ENCODE measurements at places on chromosomes 2 and 18.

- no peak for DNase-seq
Measured at GRCh38 chr2:23669413-23670244, 257.3 kb downstream of the ATAD2B start.

DNA sequence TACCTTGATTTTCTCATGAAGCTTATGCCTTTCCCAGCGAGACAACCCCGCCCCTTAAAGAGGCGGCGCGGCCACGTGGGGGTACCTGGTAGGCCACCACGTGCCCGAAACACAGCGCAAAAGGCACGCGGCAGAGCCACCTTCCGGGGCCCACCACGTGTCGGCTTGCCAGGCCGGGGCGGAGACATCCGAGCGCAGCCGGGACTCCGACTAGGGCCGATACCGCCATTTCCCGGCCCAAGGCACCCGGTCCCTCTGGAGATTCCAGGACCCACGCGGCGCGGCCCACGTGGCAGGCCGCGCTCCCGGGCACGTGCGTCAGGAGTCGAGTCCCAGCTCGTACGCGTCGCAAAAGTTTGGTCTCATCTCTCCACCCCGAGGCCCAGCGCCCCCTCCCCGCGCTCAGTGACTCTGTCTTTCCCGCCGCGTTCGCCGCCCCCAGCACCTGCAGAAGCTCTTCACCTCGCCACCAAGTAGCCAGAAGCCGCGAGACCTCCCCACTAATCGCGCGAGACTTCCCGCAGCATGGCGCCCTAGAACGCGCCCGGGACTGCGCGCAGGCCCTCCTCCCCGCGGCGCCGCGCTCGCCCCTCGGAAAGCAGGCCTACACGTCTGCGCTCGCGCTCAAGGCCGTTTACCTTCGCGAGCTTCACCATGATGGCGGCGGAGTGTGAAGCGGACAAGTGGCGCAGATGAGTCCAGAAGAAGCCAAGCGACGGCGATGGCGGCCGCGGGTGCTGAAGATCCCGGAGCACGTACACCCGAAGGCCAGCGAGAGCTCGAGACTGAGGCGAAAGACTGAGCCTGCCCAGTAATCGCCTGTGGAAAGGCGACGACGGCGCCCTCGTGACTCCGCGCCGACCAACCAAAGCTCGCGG, at the start of gene NCL:
Gene NCL, minus strand, starts transcription at position 787 of the 878 bp plus-strand sequence. Its CDS starts 131 bp downstream, at position 656.
- DNase-seq = peak; percentile 90

DNA sequence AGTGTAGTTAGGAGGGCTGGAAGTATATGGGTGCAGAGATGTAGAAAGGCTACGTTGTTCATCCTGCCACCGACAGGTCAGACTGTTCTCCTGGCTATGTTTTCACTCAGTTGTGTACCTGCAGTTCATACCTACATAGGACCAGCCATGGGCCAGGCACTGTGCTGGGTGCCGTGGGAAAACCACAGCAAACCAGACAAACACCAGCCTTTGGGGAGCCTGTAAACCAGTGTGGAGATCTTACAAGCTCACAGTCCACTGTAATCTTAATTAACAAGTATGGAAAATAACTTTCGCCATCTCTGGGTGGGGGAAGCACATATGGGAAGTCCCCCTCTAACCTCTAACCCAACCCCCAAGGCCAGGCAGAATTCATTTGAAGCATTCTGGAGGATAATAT, 12.7 kb downstream of the NCK2 start:
- DNase-seq = no peak

DNA sequence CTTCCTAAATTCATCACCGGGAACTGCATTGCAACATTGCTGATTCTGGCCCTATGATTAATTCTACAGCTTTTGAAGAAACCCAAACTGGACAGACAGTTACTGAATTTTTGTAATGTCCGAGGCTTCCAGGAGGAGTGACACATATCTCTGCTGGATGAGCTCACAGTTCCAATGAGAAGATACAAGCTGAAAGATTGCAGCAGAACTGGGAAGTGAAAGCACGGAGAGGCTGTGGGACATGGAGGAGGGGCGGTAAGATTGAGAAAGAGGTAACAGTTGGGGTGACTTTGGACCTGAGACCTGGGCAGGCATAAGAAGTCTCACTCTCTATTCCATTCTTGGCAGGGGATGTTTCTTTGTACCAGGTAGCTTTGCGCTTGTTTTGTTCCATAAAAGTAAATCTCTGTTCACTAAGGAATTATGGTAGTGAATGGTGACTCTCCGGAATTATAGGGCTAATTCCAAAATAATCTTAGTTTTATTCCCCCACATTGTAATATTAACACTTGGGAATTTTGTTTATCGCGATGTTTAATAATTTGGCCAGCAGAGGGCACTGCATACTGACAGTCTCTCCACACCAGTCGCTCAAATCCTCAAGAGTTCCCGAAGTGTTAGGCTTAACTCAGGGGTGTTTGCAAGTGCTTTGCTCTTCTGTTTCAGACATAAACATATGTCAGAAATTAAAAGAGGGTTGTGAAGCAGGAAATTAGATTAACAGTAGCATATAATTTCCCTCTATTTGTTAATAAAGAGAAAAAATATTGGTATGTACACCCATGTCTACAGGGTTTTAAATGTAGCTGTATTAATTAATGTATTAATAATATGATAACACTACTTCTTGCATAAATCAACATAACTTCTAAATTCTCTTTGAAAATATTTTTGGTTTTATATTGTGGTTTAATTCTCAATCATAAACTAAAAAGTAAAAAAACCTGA, 201.4 kb downstream of the SOCS6 start:
- DNase-seq = no peak

- no peak for DNase-seq
Measured at GRCh38 chr2:179098080-179098689, 48.2 kb upstream of the CCDC141 start.

GRCh38 chr2:153072077-153072476, 353.7 kb downstream of the ARL6IP6 start:
- no peak for DNase-seq

DNA sequence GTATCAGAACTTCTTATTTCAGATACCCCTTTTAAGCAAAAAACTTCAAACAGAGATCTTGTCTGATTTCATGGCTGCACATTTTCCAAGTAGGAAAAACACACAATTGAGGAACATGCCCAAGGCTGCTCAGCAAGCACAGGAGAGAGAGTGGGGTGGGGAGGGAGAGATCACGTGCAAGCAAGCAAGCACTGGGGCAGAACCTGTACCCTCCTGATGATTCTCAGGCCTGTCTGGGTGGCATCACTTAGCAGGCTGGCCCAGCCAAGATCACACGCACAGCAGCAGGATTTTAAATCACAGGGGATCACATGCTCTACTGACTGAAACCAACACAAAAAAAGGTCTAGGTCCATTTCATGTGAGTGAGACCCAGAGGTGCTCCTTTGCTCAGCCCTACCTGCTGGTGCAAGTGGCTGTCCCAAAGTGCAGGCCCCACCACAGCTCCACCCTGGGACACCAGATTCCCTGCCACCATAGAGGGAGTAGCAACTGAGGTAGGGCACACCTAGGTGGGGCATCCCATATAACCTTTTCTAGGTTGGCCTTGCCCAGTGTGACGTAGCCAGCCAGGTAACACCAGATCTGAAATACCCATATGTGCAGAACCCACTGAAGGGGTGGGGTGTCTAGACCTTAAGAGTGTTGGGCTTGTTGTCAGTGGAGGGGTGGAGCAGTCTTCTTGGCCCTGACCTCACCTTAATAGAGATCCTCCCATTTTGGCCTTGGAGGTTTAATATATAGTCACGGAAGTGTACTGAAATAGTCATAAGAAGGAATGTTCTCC, 1.8 kb upstream of the LYPD6B start:
- no peak for DNase-seq

- DNase-seq = no peak
Measured at GRCh38 chr2:150374492-150374891, 113.0 kb downstream of the RND3 start.

GRCh38 chr18:25518716-25519053, 166.7 kb upstream of the ZNF521 start:
- DNase-seq = no peak

DNA sequence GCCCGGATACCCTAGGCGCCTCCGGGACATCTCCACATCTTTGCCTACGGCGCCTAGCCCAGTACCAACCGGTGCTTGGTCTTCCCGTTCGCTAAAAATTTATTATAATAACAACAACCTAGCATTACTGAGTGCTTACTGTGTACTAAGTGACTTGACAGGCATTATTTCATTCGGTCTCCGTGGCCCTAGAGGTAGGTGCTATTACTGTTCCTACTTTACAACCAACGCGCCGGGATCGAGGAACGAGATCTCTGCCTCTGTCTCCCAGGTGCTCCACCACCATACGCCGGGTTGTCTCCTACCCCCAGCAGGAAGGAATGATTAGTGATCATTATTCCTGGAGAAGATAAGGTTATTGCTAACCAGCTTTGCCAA, 657 bp upstream of the BIN1 start:
- no peak for DNase-seq

GRCh38 chr2:58571181-58571852, 330.2 kb upstream of the FANCL start:
- no peak for DNase-seq

GRCh38 chr18:11454040-11454439, 155.4 kb upstream of the SLC35G4 start:
- DNase-seq = no peak

DNA sequence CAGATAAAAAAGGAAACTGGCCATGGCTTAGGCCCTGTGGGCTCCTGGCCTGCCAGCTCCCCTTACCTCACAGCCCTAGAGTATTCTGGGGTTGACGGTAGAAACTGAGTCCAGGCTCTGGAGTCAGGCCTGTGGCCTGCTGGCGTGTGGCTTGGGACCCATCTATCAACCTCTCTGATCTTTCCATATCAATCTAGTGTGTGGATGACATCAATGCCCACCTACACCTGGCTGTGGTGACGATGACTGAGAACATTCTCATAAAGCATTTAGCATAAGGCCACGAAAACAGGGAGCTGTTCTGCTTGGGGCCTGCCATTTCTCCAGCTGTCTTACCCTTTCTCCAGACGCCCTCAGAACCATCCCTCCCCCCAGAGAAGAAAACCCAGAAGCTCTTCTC, 17.9 kb downstream of the PCARE start:
- no peak for DNase-seq

- no peak for DNase-seq
Measured at GRCh38 chr2:148578493-148578884, 66.1 kb upstream of the EPC2 start.

DNA sequence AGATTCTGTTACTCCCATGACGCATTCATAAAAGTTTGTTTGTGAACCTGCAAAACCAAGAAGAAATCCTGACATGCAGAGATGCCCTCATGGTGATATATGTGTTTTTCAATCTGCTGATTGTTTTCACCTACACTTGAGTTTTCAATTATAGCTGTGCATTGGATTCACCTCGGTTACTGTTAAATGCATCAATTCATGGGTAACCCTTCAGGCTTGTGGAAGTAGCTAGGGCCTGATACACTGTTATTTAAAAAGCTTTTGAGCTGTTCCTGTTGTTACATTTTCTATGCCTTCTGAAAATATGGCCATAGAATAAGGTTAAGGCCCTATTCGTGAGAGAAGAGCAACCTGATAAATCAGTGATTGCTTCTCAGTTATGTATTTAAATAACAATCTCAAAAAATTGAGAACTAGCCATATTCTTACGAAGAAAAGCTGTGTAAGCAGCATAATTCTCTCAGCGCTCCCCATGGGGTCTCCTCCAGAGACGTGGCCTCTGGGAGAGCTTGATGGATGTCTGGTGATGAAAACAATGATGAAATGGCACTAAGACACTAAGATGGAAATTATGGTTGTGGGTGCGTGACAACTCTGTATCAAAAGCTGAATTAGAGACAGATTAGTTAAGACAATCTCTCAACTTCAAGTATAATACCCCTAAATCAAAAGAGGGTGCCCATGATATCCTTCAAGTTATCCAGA, 60.5 kb downstream of the RIT2 start:
- no peak for DNase-seq

- DNase-seq = no peak
Measured at GRCh38 chr2:230578106-230578505, 134.5 kb upstream of the CAB39 start.

- DNase-seq = peak; percentile 8
Measured at GRCh38 chr2:47907039-47907781, 912 bp upstream of the FBXO11 start.

GRCh38 chr2:126476691-126477090, 179.3 kb upstream of the GYPC start:
- DNase-seq = no peak

- no peak for DNase-seq
Measured at GRCh38 chr2:150030436-150031190, 443.0 kb upstream of the MMADHC start.

DNA sequence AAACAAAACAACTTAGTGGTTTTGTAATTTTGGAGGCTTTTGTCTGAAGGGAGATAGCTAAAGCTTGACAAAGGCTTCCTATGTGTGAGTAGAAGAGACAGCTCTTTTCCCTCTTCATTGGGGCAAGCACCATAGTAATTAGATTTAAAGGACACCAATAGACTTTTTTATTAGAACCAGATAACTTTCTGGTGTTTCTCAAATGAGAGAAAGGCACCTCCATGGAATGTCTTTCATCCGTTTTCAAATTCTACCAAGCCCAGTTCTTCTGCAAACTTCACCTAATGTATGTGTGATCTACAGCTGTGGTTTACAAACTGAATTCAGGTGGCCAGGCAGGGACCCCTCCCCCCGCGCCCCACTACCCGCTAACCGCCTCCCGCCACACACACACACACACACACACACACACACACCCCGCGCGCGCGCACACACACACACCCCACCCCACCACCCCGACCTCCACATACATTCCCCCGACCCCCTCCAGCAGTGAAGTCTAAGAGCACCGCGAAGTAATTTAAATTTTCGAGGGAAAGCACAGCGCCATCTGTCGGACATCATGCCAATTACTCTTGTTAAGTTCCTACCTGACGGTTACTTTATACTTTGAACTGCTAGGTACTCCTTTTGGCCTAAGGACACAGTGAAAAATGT, 31.6 kb upstream of the PPP1R1C start:
- DNase-seq = no peak

- DNase-seq = no peak
Measured at GRCh38 chr2:209911486-209911885, 91.0 kb upstream of the RPE start.

GRCh38 chr2:232721882-232722281, 24.8 kb downstream of the GIGYF2 start:
- DNase-seq = no peak
